Caudate nucleus (tissue), 63 donors: ENCODE measurements at places on chromosomes 2 and 18.

GRCh38 chr2:44480068-44480467 lies 118.3 kb downstream of the CAMKMT start:
- DNase-seq: no peak

GRCh38 chr2:164662868-164663631 lies 41.8 kb upstream of the GRB14 start:
- no peak for DNase-seq

DNA sequence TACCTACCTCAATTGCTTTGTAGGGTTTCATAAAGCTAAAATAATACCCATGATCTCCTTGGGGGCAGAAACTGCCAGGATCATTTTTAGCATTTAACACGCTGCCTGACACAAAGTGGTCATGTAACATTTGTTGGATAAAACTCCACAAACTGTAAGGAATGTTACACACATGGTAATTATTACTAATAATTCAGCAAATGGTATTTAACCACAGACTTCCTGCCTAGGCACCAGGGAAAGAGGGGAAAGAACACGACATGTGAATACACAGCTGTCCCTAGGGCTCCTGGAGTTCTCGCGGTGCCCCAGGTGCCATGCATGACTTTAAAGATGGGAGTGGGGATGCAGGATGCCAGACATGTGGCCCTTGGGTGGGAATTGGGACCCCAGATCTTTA lies 43.5 kb downstream of the ASAP2 start:
- DNase-seq: no peak

GRCh38 chr2:214537929-214538328 lies 127.1 kb downstream of the VWC2L start:
- DNase-seq: no peak

DNA sequence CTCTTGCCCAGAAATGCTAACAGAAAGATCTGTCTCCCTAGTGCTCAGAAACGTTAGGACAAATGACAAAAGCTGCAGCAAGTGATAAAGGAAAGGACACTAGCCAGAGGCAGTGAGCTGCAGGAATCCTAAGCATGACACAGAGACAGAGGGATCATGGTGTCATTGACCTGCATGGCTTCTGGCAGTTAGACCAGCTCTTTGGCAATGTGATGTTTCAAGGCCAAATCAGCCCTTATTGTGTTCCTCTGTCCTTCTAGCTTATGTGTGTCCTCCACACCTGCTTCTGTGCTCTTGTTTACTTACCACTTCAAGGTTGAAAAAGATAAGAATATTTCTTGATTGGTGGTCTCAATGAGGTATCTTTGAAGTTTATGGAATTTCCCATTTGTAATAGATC lies 120.8 kb downstream of the RHBDD1 start:
- DNase-seq: no peak

GRCh38 chr2:15316370-15316814 lies 244.7 kb downstream of the NBAS start:
- no peak for DNase-seq

- DNase-seq: no peak
These were observed 734.5 kb downstream of the MBD2 start for GRCh38 chr18:53490019-53490418.

DNA sequence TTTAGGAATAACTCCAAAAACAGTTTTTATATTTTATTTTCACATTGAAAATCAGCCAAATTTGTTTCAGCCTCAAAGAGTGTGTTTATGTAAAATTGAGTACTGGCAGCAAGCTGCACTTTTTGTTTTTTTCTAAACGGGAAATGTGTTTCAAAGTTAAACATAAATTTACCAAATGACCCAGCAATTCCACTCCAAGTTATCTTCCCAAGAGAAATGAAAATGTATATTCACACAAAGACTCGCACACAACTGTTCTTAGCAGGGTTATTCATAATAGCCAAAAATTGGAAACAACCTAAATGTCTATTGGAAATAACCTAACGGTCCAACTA lies 9.3 kb downstream of the ALPK2 start:
- no peak for DNase-seq

DNA sequence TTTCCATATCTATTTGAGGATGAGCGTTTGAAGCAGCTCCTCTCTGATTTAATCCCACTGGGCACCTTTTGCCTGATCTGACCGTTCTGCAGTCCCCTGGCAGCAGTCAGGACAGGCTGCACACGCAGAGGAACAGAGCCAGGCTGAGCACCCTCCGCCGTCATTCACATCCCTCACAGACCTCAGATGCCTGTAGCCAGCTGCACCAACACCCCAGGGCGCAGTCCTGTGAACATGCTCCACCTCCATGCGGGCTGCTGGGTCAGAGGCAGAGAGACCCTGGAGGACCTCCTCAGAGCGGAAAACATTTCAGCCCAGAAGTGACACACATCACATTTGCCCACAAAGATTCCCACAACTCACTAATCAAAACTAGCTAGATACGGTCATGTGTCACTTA lies 146.1 kb downstream of the SEPTIN10 start:
- no peak for DNase-seq

- no peak for DNase-seq
These were observed 170.6 kb downstream of the SLC8A1 start for GRCh38 chr2:40281021-40281940.

GRCh38 chr18:22550366-22550765 lies 132.7 kb upstream of the CTAGE1 start:
- DNase-seq: no peak

- no peak for DNase-seq
These were observed 217.0 kb upstream of the PIEZO2 start for GRCh38 chr18:11366410-11366809.

DNA sequence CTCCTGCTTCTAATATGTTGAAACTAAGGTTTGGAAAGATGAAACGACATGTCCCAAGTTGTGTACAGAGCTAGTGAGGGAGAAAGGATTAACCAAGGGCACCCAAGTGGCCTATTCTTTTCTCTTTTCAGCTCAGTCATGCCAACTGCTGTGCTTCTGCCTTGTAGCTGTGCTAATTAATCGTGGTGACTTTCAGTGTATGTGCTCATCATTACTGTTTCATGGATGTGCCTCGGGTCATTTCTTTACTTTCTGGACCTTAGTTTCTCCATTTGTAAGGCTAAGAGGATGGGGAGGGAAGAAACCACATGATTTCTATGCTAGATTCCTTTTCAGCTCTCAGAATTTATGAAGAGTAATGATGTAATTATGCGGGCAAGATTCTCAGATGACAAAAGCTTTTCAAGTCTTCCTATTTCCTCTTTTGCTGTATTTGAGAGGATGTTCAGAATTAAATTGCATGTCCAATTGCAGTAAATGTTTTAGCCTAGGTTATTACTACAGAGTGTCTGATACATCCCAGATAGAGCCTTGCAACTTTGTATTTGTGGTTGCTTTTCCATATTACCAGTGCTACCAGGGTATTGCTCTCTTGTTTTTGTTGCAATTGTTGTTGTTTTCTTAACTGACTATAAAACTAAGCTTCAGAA lies 621.2 kb downstream of the CNTNAP5 start:
- no peak for DNase-seq

GRCh38 chr2:61834893-61835292 lies 19.0 kb downstream of the FAM161A start:
- DNase-seq: no peak

DNA sequence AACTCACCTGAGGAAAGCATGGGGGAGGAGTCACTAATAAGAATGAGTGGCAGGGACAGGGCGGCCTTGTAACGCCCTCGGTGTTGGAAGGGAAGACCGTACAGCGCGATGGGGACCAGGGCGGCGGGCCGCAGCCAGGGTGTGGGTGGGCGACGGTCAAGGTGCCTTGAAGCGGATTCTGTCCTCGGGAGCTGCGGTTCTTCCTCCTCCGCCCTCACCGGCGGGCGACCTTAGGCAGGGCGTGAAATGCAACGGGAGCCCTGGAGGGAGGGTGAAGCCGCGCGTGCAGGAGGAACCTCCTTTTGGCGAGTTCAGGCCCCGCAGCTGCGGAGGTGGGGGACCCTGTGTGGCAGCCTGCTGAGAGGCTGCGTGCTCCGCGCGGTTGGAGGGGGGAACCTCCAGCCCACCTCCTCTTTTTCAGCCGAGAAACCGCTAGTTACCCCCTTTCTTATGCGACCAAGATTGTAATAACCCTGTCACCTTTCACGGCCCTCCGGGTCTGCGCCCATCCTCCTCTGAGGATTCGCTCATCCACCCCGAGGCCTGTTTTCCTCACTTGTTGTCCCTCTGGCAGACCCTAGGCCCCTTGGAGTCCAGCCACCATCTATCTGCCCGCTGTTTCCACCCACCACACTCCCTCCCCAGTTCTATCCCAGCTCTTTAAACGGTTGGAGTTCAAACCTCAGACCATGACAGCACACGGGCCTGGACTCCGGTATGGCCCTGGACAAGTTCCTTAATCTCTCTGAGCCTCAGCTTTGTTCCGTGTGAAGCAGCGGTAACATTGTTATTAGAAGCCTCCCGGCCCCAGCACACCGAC lies 823 bp upstream of the RNU2-63P start:
- DNase-seq: no peak

GRCh38 chr2:30266051-30266621 lies 34.8 kb downstream of the LBH start:
- no peak for DNase-seq

- DNase-seq: no peak
These were observed 288.9 kb upstream of the ETAA1 start for GRCh38 chr2:67108231-67108630.

DNA sequence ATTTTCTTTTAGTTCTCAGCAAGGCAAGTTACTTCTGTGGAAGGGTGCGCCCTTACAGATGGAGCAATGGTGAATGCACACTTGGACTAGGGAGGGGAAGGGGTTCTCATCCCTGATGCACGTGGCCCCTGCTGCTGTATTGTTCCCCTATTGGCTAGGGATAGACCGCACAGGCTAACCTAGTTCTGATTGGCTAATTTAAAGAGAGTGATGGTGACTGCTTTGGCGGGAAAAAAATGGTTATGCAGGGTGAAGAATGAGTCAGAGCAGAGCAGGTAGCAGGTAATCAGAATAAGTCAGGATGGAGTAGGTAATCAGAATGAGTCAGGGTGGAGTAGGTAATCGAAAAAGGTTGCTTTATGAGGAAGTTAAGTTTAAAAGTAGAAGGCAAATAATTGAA lies 171.5 kb downstream of the MTCL1 start:
- no peak for DNase-seq

GRCh38 chr2:19198381-19198780 lies 160.0 kb downstream of the OSR1 start:
- no peak for DNase-seq

GRCh38 chr2:241882091-241882625 lies 12.6 kb downstream of the RTP5 start:
- no peak for DNase-seq
